ENCODE measurements at places on chromosomes 12 and 14.

GRCh38 chr12:24681570-24681969 lies 267.3 kb downstream of the BCAT1 start:
- DNase-seq, result no peak

GRCh38 chr12:92953747-92954146 lies 24.7 kb upstream of the EEA1 start:
- no peak for DNase-seq

GRCh38 chr12:12736759-12737676 lies 19.9 kb downstream of the CDKN1B start:
- DNase-seq, result peak; percentile 44

DNA sequence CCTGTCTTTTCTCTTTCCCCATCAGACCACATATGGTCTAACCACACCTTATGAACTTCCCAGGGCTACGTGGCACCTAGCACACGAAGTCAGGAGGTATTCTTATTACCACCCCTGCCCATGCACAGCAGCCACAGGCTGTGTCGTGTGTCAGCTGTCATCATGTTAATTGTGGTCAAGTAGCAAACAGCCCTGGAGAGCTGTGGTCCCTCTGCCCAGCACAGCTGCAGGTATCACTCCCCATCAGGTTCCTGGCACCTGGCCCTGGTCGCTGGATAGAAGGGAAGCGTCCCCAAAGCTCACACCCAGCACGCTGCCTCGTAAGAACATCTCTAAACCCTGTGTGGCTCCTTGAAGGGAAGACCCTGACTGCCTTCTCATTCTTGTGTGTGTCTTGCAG lies 45.4 kb downstream of the CLMN start:
- no peak for DNase-seq

- no peak for DNase-seq
Measured at GRCh38 chr12:45220363-45220931, 4.6 kb downstream of the ANO6 start.

GRCh38 chr14:90649083-90649482 lies 167.1 kb downstream of the TTC7B start:
- DNase-seq, result no peak

GRCh38 chr14:59852350-59852749 lies 18.2 kb downstream of the RTN1 start:
- DNase-seq, result no peak

- no peak for DNase-seq
Measured at GRCh38 chr14:24815543-24815942, 181.6 kb upstream of the GZMB start.

DNA sequence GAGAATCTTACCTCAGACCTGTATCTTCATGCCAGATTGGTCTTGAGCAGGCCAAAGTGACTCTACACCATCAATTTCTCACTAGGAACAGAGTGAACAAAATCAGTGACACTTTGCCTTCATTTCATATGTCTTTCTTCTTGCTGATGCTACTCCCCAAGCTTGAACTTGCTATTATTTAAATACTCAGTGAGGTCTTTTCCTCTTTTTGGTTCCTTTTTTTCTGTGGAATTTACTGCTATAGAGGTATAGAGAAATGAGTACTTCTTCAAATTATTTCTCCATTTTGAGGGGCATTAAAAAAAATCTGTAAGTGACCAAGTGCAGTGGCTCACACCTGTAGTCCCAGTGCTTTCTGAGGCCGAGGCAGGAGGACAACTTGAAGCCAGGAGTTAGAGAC lies at the start of gene GPR33:
TSS of gene GPR33 (minus strand) at position 154 of the 400 bp plus-strand sequence. CDS start 4,074 bp downstream, outside the sequence.
- DNase-seq, result no peak

DNA sequence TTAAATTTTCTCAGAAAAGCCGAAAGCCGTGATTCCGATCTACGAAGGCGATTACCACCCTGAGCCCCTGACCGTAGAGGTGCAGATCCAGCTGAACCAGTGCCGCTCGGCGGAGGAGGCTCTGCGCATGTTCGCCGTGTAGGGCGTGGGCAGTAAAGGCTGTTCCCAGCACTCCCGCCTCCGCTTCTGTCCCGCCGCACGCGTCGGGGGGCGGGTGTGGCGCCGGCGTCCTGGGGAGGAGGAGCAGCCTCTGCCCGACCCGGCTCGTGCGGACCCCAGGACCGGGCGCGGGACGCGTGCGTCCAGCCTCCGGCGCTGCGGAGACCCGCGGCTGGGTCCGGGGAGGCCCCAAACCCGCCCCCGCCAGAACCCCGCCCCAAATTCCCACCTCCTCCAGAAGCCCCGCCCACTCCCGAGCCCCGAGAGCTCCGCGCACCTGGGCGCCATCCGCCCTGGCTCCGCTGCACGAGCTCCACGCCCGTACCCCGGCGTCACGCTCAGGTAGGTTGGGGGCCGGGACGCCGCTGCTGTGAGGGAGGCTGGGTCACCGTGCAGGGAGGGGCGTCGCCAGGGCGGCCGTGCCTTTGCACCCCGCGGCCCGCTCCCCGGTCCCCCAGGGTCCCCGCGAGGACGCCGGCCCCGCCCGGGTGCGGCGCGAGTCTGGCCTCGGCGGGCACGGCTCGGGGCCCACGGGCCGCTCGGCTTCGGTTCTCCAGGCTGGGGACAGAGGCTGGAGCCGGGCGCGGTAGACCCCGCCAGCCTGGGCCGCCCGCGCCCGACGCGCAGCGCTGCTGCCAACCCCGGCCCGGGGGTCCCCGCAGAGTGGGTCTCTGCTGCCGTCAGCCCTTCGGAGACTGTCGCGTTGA lies at the start of gene B3GNT4:
TSS of gene B3GNT4 (plus strand) at position 409 of the 866 bp plus-strand sequence. CDS start 910 bp downstream, outside the sequence.
- peak; percentile 59 for DNase-seq

GRCh38 chr12:111447571-111448265 lies 42.0 kb downstream of the SH2B3 start:
- no peak for DNase-seq

- no peak for DNase-seq
Measured at GRCh38 chr12:77122236-77122635, 56.9 kb upstream of the E2F7 start.

DNA sequence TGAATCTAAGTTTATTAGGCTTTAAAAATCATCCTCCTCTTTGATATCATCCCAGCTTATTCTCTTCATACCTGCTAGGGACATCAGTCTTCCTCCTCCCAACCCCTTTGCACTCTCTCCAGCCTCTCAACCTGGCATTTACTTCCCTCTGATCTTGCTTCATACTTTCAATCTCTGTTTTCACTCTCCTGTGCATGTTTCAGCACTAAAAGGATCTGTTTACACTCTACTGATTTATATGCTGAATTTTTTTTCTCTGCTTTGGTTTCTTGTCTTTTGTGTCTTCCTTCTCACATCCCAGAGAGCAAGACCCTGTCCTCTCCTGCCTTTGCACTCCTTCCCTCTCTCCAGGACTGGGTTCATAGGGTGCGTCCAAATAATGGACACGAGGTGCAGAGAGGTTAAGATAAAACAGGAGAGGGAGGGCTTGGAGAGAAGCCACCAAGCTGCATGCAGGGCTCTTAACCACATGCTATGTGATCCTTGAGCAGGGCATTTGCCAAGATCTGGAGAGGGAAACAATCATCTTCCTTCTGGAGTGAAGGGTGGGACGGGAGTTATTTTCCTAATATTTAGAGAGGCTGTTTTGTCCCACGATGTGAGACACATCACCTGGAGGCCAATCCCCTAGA lies 3.0 kb upstream of the CISTR start:
- DNase-seq, result no peak

DNA sequence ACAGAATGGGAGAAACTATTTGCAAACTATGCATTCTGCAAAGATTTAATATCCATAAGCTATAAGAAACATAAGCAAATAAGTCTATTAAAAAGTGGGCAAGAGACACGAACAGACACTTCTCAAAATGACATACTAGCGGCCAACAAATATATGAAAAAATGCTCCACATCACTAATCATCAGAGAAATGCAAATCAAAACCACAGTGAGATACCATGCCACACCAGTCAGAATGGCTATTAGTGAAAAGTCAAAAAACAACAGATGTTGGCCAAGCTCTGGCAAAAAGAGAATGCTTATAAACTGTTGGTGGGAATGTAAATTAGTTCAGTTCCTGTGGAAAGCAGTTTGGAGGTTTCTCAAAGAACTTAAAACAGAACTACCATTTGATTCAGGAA lies 121.3 kb downstream of the KCNMB4 start:
- DNase-seq, result no peak

GRCh38 chr12:14256555-14257169 lies 108.8 kb upstream of the ATF7IP start:
- peak; percentile 82 for DNase-seq

DNA sequence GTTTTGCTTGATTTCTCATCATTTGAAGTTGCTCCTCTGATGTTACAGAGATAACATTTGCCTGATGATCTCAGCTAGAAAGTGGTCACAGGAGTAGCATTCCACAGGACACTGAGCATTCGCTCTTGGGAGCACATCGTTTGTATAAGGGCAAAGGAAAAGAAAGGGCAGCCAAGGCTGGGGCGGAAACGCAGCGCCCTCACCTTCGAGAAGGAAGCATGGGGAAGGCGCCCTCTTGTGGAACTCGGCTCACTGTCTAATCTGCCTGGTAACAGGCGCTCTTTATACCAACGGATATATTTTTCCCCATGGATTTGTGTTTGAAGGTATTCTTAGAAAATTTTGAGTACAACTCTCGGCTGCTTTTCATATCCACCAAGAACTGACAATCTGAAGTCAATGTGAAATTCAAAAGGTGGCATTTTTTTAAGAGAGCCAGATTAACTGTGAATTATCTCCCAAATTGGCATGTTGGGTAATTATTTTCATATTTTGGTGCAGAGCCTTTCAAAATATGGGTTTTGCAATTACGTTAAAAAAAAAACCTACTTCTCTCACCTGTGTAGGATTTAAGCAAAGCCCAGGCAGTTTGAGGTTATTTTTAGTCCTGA lies 172.7 kb downstream of the CAND1 start:
- peak; percentile 68 for DNase-seq

DNA sequence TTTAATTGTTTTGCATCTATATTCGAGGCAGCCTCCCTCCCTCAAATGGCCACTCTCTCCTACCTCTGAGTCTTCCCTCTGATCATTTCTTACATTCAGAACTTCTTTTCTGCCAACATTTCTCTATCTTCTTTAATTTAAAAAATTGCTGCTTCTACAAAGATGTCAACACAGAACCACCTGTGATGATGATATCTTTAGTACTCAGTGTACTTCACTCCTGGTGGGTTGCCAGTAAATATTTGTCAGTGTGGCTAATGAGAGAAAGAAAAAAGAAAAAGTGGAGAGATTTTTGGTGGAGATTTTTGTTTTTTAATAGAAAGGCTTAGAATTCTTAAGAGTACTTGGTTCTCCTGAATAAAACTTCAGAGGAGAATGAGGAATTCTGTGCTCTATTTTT lies 8.1 kb downstream of the RIC8B start:
- no peak for DNase-seq

DNA sequence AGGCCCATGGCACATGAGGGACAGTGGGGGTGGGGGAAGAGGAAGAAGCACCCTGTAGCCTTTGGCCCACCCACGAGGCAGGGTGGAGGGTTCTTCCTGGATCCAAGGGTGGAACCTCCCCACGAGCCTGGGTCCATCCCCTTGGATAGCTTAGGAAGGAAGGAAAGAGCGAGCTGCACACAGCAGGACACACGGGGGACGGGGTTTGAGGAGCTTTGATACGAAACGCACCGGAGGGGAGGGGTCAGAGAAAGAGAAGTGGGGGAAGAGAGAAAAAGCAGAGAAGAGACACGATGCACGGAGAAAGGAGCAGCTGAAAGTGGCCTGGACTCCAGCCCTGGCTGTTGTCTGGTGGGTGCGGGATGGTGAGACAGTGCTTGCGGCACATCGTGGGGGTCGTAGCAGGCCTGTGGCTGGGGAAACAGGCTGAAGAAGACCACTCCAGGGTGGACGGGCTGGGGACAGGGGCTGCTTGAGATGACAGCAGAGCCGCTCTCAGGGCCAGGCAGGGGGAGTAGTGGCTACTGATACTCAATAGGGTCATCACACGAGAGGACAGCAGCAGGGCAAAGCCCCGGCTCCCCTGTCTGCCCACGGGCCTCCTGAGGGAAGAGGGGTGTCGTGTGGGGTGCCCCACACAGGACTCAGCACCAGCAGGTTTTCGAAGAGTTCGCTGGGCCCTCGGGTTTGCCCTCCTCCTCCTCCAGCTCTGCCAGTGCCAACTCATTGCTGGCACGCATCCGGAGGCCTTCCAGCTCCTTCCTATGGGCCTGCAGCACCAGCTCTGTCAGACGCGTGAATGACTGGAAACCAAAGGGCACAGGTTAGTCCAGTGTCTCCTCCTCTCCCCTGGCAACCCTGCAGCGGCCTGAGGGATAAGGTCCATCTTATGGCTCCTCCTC lies 5.4 kb upstream of the GPX2 start:
- no peak for DNase-seq

DNA sequence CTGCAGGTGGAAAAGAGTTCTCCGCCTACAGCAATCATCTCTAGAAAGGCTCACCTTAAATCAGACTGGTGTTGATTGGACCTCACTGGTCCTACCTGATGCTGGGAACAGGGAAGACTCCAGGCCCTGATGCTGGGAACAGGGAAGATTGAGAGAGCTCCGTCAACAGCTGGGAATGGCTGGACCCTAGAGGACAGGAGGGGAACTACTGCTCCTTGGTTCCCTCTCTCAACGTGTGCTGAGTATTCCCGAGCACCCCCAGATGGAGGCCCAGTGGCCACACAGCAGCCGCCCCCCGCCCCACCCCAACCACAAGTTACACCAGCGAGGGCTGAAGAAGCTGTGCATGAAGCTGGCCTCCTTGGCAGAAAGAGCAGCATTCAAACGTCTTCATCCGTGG lies 240.3 kb downstream of the SLC15A4 start:
- no peak for DNase-seq

GRCh38 chr14:20624495-20625070 lies 16.9 kb downstream of the OR6S1 start:
- DNase-seq, result peak; percentile 55

DNA sequence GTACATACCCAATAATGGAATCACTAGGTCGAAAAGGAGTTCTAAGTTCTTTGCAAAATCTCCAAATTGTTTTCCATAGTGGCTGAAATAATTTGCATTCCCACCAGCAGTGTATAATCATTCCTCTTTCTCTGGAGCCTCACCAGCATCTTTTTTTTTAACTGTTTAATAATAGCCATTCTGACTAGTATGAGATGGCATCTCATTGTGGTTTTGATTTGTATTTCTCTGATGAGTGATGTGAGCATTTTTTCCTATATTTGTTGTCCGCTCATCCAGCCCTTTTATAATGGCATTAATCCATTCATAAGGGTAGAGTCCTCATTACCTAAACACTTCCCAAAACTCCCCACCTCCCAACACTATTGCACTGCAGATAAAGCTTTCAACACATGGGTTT lies 278.3 kb downstream of the SEC23A start:
- no peak for DNase-seq

GRCh38 chr12:93778306-93778705 lies 101.1 kb downstream of the CRADD start:
- no peak for DNase-seq

GRCh38 chr14:95649230-95649629 lies 37.0 kb upstream of the TCL1B start:
- DNase-seq, result no peak

GRCh38 chr14:44309331-44309730 lies 197.8 kb downstream of the FSCB start:
- DNase-seq, result no peak

DNA sequence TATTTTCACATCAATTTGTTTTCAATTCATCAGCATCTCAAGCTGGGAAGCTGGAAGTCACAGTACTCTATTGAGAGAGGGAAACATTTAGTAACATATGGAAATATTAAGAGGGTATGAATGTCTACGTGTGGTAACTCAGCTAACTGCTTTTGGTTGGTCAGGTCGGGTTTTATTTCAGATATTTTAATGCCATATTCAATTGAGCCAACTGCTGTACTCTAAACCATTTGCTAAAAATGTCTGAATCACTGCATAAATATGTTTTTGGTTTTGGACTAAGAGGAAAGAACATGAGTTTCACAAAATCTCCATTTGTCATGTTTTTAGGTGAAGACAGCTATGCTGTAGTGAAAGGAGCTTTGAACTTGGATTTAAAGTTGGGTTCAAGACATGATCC lies 18.9 kb upstream of the PPFIBP1 start:
- no peak for DNase-seq

Measured in stimulated activated CD4-positive, alpha-beta T cell treated with anti-CD3 and anti-CD28 coated beads, Interleukin-1b, Interleukin-23, amount 100 ng/mL, for 48 hours (primary cell).